ENCODE measurements at places on chromosomes 1 and 21.
A peak's percentile ranks its signal among the peaks of the same experiment; 100 is the strongest.

DNA sequence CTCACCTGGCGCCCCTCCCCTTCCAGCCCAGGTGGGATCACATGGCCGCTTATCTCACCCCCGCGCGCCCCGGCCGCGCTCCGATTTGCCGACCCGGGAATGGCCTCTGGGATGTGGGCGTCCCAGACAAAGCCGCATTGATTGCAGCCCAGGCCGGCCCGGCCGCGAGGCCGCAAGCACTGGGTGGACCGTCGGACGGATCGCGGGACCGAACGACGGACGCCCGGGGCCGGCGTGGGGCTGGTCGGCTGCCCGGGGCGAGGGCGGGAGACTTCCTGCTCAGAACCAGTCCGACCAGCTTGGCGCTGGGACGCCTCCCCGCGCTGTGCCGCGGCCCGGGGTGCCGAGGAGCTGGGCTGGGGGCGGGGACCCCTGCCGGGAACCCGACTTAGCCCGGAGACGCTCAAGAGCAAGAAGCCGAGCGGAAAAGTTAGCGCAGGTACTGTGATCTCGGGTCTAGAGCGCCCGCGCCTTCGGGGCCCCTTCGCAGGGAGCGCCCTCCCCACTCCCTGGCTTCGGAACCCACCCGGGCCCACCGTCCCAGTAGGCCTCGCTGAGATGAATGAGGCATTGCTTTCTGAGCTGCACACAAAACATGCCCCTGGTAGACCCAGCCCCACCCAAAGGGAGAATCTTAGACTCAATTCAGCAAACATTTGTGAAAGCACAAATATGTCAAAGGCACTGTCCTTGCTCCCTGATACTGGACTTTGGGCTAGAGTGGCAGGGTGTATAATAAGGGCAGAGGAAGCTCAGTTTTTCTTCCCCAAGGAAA is 415 bp upstream of the LAD1 start:
- no peak for DNase-seq

DNA sequence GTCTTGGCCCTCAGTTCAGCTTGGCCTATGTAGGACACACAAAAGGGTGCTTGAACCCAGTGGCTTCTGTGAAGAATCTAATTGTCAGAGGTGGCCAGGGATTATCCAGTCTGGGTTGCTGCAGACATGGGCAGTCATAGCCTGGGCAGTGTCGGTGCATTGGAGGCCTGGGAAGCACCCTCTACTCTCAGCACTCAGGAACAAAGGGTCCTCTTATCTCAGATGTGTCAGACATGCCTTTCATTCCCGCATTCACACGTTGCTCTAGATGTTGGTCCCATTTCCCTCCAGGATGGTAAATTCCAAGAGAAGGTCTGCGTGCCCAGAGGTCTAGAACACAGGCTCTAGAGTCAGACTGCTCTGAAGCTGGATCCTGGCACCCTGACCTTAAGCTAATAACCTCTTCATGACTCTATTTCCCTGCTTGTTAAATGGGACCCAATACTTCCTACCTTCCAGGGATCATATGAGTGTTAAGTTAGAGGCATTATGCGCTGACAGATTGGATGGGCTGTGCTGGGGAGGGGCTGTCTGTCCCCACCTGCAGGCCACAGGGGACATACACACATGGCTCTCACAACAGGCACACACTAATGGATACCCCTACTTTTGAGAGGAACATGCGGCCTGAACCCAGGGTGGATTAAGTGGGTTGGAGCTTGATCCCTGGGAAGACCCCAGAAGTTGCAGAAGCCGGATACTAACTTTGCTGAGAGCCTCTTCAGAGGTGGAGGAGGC is 16.5 kb upstream of the EDN2 start:
- no peak for DNase-seq

DNA sequence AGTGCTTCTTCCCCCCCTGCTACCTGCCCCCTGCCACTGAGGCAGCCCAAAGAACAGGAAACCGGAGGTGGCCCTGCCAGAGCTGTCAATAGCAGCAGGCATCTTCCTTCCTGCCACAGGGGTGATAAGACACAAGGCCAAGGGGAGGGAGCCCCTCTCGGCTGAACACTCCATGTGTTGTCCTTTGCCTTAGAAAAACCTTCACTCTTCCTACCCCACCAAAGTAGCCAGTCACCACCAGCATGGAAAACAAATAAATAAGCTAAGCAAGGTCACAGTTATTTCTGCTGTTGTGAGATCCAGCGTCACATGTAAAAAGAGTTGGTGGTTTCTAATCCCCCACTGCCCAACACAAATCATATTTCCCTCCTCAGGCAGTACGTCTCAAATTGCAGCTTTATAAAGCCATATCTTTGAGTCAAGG is 104.8 kb upstream of the DPT start:
- no peak for DNase-seq

GRCh38 chr1:6385488-6386191 is 7.9 kb downstream of the ACOT7 start:
- DNase-seq: peak; percentile 76

Measured in HCEC 1CT (cell line).